ENCODE measurements at places on chromosomes 2 and 18.

- DNase-seq, result no peak
Measured at GRCh38 chr2:151937966-151938365, 109.7 kb upstream of the ARL5A start.

GRCh38 chr2:137187216-137187615 is 421.9 kb downstream of the THSD7B start:
- DNase-seq, result no peak

- DNase-seq, result no peak
Measured at GRCh38 chr2:169110916-169111315, 41.6 kb downstream of the DHRS9 start.

- no peak for DNase-seq
Measured at GRCh38 chr2:70702711-70703395, 65.1 kb downstream of the ADD2 start.

DNA sequence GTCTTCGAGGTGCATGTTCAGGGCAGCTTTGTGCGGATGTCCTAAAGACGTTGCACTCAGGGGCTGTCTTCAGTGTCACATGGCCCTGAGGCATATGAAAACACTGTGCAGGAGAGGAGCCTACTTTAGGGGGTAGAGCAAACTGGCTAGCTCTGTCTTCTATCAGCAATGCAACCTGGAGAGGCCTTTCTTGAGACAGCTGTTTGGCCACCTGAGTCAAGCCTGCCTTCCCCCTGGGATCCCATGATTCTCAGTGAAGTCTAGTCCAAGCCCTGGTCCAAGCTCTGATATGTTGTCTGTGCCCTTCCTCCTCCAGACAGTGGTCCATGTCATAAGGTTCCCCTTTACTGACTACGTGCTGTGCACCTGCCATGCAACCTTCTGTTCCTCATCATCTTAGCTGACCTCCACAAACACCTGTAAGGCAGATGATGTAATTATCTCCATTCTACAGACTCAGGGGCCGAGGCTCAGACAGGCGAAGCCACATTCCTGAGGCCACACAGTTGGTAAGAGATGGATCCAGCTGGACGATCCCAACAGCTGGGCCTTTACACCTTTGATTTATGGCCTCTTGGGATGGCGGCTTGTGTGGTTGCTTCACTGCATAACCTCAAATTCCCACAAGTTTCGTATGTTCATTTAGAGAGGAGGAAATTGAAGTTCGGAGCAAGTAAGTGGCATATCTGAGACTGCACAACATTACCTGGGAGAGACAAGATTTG is 109.9 kb downstream of the COPS8 start:
- no peak for DNase-seq

- no peak for DNase-seq
Measured at GRCh38 chr2:69489793-69490192, 52.6 kb upstream of the NFU1 start.

DNA sequence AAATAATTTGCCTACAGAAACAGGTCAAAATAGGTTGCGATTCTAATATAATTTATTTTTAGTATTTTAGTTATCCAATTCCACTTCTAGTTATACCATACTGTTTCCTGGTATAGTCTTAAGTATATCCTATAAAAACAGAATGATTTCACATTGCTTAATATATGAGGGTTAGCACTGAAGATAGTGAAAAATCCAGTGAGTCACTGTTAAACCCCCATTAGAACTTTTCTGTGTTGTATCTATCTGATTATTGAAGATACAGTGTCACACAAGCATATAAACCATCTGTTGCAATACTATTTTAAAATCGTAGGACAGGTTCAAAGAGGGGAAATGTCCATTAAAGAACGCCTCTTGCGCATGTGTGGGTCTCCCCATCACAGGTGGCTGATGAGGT is 110.0 kb downstream of the FEZ2 start:
- no peak for DNase-seq

- no peak for DNase-seq
Measured at GRCh38 chr18:76553715-76554546, 58.9 kb upstream of the ZNF516 start.

DNA sequence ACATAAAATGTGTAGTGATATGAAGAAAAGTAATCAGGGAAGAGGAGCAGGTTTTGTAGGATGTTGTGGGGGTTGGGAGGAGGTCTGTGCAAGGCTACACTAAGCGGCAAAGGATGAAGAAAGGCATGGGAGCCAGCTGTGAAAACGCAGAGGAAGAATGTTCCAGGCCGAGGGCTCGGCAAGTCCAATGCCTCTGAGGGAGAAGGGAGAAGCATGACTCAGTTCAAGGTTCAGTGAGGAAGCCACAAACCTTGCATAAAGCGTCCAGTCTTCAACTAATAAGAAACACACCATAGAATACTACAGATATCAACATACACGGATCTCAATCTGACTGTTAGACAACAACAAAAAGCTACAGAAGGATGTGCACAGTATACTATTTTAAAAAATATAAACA is 16.2 kb downstream of the EPB41L3 start:
- no peak for DNase-seq

DNA sequence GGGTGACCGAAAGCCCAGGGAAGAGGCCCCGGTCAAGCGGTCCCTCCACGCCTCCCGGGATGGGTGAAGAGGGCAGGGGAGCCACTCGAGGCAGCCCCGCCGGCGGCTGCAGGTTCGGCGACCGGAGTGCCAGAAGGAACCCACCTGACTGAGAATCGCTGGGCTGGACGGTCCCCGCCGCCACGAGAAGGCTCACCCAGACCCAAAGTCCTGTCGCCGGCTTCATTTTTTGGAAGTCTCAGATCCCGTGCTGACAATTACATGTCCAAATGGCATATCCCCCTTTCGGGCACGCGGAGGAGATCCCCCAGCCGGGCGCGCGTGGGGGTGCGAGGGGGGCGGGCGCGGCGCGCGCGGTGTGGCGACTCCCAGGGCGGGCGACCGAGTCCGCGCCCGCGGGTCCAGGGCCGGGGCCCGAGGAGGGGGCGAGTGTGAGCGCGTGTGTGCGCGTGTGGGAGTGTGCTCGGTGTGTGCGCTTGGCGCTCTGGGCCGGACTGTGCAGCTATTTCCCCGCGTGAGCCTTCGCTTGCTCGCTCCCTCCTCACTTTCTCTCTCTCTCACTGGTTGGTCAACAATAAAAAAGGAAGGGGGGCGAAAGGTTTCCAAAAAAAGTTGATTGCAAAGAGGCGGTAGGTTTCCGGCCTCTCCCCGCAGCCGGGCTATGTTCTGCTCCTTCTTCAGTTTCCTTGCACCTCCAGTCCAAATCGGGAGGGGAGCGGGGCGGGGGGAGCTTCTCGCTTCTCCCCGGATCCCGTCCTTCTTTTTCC is at the start of gene ERBB4:
Gene ERBB4, minus strand, starts transcription at position 498 of the 767 bp plus-strand sequence. Its CDS starts 272 bp downstream, at position 226.
- no peak for DNase-seq
